ENCODE measurements at places on chromosomes 12 and 14.

DNA sequence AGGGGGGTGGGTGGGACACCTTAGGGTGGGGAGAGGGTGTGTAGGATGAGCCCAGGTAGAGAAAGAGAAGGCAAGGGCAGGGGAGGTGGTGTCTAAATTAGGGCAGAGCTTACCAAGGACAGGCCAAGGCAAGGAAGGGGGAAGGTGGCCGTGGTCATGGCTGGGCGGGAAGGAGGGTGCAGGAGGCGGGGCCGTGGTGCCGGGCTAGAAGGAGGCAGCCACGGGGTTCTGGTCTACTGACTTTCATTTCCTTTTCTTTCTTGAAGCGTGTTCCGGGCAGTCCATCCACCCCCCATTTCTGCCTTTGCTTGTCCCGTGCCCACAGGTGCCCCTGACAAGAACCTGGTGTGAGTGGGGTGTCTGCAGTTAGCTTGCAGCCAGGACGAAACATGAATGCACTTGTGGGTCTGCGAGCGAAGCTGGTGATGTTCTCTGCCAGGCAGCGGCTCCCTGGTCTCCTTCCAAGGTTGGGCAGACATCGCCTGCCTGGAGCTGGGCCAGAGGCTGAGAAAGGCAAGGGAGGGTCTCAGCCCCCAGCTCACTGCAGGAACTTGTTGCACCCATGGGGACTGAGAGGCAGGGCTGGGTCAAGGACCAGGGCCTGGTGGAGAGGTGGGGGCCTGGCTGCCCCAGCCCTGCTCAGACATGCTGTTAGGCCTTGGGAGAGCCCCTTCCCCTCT, 58.2 kb downstream of the KIF26A start:
- DNase-seq = no peak

DNA sequence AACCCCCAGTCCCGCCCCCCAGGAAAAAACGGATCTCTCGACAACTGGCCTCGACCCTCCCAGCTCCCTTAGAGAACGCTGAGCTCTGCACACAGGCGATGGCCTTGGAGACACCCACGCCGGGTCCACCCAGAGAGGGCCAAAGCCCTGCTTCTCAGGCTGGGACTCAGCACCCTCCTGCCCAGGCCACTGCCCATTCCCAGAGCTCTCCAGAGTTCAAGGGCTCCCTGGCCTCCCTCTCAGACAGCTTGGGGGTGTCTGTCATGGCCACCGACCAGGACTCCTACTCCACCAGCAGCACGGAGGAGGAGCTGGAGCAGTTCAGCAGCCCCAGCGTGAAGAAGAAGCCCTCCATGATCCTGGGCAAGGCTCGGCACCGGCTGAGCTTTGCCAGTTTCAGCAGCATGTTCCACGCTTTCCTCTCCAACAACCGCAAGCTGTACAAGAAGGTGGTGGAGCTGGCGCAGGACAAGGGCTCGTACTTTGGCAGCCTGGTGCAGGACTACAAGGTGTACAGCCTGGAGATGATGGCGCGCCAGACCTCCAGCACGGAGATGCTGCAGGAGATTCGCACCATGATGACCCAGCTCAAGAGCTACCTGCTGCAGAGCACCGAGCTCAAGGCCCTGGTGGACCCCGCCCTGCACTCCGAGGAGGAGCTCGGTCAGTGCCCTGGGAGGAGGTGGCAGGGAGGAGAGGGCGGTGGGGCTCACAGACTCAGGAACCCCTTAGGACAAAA, 95.8 kb downstream of the LGMN start:
- DNase-seq = no peak

DNA sequence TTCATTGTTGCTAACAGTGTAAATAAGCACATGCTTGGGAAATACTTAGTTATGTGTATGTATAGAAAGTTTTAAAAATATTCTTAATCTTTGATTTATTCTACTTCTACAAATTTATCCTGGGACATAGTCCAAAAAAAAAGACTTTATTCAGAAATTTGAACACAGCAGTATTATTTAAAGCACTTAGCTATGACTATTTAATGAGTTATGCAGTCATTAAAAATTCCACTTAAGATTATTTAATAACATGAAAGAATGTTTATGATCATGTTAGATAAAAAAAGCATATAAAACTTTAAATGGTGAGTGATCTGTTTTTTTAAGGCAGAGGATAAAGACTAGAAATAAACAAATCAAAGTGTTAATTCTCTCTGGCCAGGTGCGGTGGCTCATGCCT, 78.3 kb downstream of the BAZ1A start:
- no peak for DNase-seq

DNA sequence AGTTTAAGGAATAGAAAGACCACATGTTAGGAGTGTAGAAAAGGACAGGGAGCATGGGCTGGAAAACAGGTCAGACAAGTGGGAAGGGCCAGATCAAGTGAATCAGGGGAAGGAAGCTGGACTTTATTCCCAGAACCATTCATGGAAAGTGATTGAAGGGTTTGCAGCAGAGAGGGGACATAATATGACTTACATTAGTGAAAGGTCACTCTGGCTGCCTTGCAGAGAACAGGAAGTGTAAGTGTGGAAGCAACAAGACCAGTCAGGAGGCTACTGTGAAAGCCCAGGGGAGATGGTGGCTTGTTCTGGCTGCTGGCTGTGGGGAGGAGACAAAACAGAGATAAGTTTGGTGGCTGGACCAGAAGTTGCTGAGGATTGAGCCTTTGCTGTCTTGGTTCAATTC, 69.1 kb downstream of the VCPKMT start:
- DNase-seq = no peak

DNA sequence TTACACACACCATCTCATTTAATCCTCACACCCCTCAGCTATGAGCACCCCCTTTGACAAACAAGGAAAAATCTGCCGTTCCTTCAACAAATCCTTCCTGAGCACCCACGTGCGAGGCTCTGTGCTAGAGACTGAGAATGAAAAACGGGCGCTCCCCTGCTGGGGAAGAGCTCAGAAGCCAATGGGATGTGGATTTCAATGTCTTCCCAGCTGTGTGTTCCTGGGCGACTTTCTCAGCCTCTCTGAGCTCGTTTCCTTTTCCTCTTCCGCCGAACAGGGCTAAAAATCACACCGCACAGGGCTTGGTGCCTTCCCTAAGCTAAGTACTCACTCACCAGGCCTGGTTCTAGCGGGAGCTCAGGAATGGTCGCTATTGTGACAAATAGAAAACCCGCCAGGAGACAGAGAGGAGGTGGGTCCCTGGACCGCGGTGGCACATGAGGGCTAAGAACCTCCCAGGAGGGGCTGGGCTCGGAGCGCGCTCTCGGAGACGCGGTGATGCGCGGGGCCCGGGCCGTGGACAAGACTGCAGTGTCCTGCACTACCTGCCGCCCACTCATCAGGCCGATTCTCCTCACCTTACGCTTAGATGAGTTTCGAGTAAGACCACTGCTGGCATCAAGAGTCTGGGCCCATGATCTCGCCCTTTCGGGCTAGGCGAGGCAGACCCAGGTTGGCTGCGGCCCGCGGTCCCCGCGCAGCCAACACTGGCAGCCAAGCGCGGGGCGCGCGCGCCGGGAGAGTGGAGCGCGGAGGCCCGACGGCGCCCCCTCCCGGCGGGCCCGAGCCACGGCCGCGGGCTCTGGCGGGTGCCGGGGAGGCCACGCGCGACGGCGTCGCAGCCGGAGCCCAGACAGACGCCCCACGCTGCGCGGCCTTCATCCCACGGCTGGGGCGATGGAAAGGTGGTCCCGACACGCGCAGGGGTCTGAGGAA, 17.0 kb downstream of the ZDHHC22 start:
- DNase-seq = no peak

DNA sequence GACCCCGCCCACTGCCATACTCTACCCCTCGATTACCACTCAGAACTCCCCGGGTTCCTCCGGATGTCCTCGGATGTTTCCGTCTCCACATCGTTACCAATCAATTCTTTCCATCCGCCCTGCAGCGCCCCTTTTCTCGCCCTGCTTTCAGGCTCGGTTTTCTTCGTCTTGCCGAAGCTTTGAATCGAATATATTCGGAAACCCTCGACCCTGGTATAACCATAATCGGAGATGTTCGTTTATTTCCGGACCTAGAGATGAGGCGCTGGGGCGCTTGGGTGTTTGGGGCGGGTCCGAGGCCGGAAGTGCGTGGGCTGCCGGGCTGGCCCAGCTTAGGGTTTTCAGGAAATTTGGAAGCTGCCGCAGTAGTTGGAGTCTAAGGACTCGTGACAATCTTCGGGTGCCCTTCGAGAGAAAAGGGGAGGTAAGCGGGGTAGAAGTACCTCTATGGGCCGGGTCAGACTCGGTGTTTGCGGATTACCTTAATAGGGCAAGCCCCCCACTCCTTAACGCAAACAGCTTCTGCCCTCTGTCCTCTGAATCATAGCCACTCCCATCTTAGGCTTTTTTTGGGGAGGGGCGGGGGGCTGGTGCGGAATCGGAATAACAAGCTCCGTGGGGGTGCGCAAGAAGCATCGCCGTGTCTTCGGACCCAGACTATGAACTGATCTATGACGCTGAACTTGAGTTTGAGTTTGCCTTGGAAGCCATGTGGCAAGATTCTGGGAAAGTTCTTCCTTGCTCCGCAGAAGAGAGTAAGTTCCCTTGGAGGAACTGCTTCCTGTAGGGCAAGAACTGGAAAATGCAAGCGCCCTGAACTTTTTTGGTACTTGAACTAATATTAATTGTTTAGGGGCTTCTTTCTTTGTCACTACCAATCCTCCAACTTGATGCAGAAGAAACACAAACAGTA, at the start of gene C14orf119:
Gene C14orf119, plus strand, starts transcription at position 310 of the 913 bp plus-strand sequence. CDS start 2,154 bp downstream, outside the sequence.
- peak; percentile 98 for DNase-seq
